ENCODE measurements at places on chromosomes 3 and 15.

GRCh38 chr15:40436892-40437751 is 3.6 kb upstream of the BAHD1 start:
- DNase-seq = no peak

- no peak for DNase-seq
Measured at GRCh38 chr15:87634361-87634760, 622.2 kb downstream of the NTRK3 start.

- DNase-seq = no peak
Measured at GRCh38 chr3:82202269-82202668, 440.8 kb upstream of the GBE1 start.

DNA sequence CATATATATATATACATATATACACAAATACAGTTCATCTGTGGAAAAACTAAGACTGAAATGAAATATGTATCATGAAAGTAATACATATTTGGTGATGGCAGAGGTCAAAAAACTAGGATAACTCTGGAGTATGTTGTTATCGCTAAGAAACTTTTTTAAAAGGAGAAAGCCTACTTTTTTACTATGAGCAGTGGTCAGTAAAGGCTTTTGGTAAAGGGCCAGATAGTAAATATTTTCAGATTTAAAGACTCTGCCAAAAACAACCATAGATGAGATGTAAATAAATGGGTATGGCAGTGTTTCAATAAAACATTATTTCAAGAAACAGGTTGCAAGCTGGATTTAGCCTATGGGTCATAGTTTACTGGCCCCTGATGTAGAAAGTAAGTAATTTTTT is 93.8 kb upstream of the TGFBR2 start:
- no peak for DNase-seq

GRCh38 chr3:15347063-15347736 is 14.8 kb upstream of the SH3BP5 start:
- peak; percentile 64 for DNase-seq

DNA sequence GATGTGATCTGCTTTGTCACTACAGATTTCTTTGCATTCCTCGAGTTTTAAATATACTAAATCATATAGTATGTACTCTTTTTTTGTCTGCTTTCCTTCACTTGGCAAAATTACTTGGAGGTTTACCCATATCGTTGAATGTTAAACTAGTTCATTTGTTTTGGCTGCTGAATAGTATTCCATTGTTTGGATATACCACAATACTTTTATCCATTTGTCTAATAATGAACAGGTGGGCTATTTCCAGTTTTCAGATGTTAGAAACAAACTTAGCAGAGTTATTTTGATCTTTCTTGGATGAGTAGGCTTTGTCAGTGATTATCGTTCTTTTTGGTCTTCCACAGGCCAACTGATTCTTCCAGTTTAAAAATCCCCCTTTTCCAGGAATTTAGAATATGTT is 154.0 kb upstream of the TGFBR2 start:
- DNase-seq = no peak

DNA sequence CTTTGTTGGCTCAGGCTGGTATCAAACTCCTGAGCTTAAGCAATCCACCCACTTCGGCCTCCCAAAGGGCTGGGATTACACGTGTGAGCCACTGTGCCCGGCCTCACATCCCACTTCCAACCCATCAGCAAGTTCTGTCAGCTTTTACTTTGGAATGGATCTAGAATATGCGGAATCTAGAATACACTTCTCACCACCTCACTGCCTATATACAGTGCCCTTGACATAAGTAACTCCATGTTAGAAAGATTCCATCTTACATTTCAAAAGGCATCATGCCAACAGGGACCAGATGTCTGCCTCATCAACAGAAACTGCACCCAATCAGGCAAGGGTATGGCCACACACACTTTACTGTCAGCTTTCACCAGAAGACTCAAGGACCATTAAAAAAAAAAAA is 9.9 kb upstream of the RBSN start:
- DNase-seq = no peak

DNA sequence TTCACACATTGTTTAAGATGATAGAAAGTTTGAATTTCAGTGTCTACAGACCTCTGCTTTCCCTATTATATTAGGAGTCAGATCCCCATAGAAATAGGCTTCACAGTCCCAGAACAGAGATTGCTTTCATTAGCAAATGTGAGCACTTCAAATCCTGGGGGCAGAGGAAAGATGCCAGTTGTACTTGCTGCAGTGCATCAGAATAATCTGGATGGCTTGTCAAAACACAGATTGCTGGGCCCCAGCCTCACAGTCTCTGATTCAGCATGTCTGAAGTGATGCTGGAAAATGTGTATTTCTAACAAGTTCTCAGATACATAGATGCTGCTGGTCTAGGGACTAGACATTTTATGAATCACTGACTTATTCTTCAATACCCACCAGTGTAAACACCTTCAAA is 375.2 kb downstream of the FGF12 start:
- no peak for DNase-seq

GRCh38 chr15:85324202-85324601 is 56.2 kb upstream of the AKAP13 start:
- DNase-seq = no peak

- DNase-seq = no peak
Measured at GRCh38 chr3:152335273-152335672, 66.5 kb downstream of the MBNL1 start.

GRCh38 chr15:77454265-77454664 is 33.6 kb downstream of the HMG20A start:
- no peak for DNase-seq

DNA sequence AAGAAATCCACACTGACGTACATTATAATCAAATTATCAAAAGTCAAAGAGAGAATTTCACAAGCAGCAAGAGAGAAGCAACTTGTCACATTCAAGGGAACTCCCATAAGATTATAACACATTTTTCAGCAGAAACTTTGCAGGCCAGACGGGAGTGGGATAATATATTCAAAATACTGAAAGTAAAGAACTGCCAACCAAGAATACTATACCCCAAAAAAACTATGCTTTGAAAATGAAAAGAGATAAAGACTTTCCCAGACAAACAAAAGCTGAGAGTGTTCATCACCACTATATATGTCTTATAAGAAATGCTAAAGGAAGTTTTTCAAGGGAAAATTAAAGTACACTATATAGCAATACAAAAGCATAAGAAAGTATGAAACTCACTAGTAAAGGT is 91.5 kb upstream of the PPP2R3A start:
- DNase-seq = no peak

GRCh38 chr3:138675393-138675792 is 66.8 kb downstream of the FAIM start:
- no peak for DNase-seq

GRCh38 chr15:80823995-80824394 is 44.8 kb downstream of the CEMIP start:
- DNase-seq = no peak

DNA sequence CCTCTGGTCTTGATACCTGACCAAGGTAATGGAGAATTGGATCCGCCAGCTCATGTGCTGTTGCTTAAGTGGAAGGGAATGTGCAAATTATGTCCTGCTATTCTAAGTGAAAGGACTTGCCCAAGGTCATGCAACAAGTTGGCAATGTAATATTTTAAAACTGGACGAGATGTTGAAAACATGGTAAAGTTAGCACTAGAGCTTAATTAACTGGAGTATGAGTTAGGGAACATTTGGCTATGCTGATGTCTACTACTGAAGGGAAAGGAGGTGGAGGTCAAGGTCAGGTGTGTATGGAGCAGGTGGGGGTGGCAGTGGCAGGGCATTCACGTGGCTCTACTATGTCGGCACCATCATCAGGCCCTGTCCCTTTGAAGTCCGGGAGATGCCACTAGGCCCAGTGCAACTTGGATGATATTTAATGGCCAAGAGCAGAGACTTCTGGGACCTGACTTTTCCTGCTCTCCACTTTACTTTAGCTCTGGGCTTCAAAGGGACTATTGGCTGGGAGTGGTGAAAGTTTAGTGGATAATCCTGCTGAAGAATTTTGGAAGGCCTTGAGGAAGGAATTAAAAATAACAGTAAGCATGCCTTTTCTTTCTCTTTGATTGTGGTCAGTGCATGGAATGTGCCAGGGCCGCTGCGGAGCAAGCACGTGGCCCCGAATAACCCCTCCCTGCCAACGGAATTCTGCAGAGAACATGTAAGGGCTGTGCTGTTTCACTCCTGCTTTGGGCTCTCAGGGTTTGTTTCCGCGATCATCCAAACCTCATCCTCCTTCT is 14.9 kb downstream of the SMAD3 start:
- DNase-seq = no peak

DNA sequence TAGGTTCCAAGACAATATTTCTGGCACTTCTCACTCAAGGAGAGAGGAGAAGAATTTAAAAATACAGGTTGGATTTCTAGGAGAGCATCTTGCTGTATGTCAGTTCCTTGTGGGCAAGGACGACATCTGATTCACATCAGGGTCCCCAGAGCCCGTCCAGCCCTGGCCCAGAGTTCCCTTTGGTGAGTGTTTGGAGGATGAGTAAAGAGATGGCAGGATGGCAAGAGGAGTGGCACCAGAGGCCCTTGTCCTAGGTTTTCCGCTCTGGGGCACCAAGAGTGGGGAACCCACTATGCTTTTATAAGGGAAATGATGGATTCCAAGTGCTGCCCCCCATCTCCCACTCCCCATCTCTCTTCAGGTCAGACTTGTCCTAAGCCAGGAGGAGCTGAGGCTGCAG is 181.8 kb downstream of the TBC1D2B start:
- DNase-seq = no peak

- no peak for DNase-seq
Measured at GRCh38 chr15:57235873-57236272, 140.4 kb upstream of the CGNL1 start.

- DNase-seq = peak; percentile 66
Measured at GRCh38 chr3:151156618-151157216, 46.3 kb downstream of the GPR171 start.

DNA sequence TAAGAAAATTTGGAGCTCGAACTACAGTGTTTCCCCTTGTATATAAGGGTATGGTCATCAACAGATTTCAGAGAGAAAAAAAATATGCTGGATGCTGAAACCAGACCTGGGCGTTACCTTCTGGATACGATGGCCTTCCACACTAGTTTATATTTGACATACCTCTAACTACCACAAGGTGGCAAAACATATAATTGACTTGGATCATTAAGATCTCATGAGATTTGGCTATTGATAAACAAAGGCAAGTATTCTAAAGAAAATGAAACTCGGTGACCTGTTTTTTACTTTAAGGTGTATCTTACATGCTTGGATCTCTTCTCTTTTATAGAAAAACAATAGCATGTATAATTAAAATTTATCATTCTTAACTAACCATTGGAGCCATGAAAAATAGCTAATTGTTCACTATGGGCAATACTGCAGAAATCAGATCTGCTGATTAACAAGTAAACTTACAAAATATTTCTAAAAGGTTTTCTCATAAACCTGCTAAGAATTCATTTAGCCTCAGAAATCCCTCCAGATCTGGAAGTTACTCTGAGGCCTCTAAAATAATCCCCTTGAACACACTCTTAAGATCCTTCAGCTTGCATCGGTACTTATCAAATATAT is 300.6 kb upstream of the KCNH8 start:
- DNase-seq = peak; percentile 16

DNA sequence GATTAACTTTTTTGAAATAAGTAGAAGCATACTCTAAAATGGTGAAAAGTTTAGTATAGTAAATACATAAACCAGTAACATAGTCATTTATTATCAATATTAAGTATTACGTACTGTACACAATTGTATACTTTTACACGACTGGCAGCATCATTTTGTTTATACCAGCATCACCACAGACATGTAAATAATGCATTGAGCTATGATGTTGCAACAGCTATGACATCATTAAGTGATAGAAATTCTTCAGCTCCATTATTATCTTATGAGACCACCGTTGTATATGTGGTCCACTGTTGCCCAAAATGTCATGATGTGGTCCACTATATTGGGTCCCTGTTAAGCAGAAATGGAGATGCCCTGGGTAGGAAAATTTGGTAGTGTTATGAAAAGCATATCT is 51.3 kb downstream of the DRD3 start:
- DNase-seq = no peak

DNA sequence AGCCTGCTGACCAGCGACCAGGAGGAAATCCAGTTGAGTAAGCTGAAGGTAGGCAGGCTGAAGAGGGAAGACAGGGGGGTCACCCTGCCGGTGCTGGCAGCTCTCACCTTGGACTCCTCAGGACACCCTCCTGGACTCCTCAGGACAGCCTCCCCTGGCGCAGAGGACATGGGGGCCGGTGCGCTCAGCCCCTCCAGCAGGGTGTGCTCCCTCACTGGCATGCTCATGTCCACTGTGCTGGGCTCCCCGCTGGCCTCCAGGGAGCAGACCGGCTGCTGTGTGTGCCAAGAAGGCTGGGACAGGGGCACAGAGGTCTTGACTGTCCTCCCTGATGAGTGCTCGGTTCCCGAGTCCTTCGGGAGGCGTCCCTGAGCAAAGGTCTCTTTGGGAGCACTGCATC is 183.6 kb downstream of the ATP10A start:
- no peak for DNase-seq

GRCh38 chr3:109363634-109364033 is 26.3 kb upstream of the DPPA4 start:
- no peak for DNase-seq

GRCh38 chr3:39407773-39408492 is 1.4 kb downstream of the RPSA start:
- DNase-seq = no peak

DNA sequence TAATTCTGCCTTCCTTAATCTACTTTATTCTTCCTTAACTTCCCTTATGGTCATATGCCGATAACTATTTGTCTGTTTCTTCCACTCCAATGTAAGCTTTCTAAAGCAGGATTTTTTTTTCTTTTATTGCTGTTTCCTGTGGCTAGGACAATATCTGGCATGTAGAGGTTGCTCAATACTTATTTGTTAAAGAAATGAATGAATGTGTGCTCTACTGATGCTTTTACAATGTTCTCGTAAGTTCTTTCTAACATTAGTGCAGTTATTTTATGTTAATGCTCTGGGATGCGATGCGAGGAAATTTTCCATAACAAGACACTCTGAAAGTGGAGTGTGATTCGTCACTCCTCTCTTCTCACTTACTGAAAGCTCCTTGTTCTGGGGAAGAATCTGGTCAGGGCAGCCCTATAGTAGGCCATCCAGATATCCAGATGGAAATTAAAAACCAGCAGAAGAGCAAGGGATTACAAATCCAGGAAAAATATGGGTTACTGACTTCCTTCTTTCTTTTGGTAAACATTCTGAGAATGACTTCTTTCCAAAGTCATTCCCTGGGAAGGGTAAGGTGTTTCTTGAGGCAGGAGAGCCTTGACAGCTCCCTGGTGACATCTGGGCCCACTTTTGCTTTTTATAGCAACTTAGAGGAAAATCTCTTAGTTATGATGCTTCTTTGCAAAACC is 420.4 kb downstream of the PDCD6IP start:
- no peak for DNase-seq

Data from CD4-positive, alpha-beta T cell treated with Interleukin-17A for 1 hour (primary cell).